ENCODE measurements at places on chromosomes 6 and 20.

DNA sequence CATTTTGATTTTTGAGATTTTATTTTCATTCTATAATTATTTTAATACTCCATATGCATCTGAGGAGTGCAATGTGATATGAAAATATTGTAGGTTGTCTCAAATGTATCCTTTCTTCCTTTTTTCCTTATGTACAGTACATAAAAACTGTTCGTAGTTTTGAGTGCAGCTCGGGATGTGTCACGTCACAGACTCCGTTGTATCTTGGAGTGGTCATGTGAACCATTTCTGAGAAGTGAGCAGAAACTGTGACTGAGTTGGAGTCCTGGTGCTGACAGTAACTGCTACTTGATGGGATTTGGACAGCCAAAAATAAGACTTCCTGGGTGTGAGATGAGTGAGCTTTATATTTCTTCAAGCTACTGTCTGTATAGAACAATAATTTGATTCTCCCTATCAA is 761.4 kb upstream of the MAN1A1 start:
- no peak for DNase-seq

DNA sequence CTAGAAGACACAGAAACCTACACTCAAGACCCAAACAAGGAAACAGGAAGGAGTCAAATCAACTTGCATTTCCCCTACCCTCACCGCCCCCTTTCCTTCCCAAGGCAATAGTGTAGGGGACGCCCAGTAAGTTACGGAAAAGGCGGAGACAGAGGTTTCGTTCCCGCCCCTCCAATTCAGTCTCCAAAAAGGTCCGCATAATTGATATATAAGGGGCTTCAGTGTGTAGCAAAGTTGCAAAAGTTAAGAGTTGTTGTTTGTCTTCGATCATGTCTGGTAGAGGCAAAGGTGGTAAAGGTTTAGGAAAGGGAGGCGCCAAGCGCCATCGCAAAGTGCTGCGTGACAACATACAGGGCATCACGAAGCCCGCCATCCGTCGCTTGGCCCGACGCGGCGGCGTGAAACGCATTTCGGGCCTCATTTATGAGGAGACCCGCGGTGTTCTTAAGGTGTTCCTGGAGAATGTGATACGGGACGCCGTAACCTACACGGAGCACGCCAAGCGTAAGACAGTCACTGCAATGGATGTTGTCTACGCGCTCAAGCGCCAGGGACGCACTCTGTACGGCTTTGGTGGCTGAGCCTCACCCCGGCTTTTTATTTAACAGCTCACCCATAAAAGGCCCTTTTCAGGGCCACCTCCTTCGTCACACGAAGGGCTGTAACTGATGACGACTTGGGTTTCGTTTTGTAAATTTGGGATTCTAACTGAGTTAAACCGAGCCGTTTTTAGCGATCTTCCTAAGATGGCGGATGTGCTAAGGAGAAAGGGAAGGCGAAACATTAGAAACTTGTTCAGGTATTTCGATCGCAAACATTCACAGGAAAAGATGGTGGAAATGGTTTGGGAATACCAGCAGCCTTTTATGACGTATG is 124.6 kb upstream of the BTN3A2 start:
- DNase-seq, result peak; percentile 55

DNA sequence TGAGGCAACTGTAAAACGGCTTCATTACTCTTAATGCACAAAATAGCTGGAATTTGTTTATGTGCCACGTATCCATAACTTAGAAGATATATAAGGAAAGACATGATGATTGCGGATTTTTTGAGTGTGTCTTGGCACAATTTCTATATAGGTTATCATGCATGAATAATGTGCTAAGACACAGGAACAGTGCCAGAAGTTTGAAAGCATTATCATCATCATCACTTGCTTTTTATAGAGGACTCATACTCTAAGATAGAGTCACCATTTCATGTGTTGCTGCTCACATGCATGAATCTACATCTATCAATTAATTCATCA is 113.4 kb downstream of the ELOVL4 start:
- no peak for DNase-seq

DNA sequence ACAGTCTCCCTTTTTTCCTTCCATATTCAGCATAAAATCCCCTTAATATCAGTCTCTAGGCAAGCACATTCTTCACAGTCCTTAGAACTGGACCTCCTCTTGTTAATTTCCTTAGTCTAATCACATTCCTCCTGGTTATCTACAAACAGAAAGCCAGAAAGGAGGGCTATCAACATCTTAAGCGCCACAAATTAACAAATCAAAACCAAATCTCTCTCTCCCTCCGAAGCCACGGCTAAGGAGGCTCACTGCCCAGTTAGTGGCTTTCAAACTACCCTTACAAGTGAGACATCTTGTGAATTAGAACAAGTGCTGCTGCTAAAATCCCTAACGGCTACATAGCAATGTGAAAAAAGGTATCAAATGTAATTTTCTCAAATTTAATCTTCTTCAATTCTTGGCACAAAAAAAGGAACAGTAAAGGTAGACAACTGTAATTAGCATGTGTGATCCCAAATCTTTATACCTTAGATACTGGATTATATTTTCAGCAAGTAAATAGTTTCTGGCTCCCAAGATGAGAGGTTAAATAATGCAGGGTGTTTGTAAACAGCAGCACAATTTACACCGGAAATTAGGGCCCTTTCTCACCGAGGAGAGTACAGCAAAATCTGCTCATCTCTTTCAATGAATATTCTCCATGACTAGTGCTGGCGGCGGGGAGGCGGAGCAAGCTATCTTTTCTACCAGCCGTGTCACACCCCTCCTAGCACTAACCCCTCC is 1.4 kb upstream of the TRIM39 start:
- peak; percentile 68 for DNase-seq

DNA sequence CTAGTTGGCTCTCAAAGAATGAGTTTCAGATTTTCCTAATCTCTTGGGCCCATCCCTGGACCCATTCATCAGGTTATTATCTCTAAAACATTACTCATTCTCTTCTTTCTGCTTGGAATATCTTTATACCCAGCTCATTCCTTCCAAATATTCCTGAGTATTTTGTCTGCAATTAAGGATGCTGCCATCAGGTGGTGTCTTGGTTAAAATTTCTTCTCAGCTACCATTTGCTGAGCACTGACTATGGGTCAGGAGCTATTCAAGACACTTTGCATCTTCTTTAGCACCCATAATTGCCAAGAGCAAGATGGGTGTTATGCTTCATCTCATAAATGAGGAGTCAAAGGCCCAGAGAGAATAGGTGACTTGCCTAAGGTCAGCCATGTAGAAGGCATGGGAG is 8.4 kb downstream of the SUN5 start:
- no peak for DNase-seq

GRCh38 chr6:82795940-82796339 is 269.7 kb downstream of the UBE3D start:
- no peak for DNase-seq
